Upper lobe of left lung (tissue), 6 donors: ENCODE measurements at places on chromosomes 1 and 21. TPM values are rescaled to one million over a fixed set of nuclear protein-coding genes. Genes with fewer than 3 reads are reported as not detected.

The ETV3L gene
- not detected for total RNA-seq

- DNase-seq: no peak
Observed at GRCh38 chr1:207752456-207752998, 673 bp downstream of the CD46 start.

The OR2L8 gene
- total RNA-seq: not detected

GRCh38 chr1:213688655-213689054, 299.1 kb upstream of the PROX1 start:
- no peak for DNase-seq

- DNase-seq: no peak
Observed at GRCh38 chr1:31289021-31289420, 7.6 kb downstream of the SNRNP40 start.

GRCh38 chr1:220313576-220313975, 41.3 kb upstream of the RAB3GAP2 start:
- DNase-seq: no peak
